ENCODE measurements at places on chromosomes 1 and 21.
A peak's percentile ranks its signal among the peaks of the same experiment; 100 is the strongest.

- no peak for DNase-seq
Observed at GRCh38 chr1:44409757-44410156, 4.7 kb downstream of the RNF220 start.

GRCh38 chr1:178407655-178408054 is 89.1 kb downstream of the CLEC20A start:
- no peak for DNase-seq

GRCh38 chr1:91520942-91521507 is 20.4 kb downstream of the CDC7 start:
- DNase-seq = no peak

DNA sequence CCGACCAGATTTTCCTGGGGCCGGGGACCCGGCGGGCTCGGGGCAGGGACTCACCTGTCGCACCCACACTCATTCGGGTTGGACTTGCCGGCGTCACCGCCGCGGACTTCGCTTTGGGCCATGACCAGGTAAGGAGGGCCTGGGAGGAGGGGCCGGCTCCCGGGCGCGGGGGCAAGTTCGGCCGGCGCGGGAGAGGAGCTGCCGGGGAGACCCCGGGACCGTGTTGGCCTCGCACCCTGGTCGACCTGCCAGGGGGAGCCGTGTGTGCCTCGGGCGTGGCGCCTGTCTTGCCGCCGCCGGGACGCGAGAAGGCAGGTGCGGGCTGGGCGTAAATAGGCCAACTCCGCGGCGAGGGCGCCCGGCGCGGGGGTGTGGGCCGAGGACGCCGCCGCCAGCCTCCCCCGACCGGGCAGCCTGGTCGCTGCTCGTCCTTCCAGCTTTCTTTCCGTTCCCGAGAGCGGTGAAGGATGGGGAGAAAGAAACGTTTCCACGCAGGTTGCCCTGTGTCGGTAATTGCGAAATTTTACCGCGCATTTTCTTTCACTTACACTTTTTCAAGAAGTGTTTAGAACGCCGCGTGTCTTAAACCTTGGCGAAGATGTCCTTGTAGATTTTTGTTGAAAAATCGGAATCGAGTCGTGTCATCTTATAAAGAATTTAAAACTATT is 558 bp downstream of the USP1 start:
- DNase-seq = no peak

DNA sequence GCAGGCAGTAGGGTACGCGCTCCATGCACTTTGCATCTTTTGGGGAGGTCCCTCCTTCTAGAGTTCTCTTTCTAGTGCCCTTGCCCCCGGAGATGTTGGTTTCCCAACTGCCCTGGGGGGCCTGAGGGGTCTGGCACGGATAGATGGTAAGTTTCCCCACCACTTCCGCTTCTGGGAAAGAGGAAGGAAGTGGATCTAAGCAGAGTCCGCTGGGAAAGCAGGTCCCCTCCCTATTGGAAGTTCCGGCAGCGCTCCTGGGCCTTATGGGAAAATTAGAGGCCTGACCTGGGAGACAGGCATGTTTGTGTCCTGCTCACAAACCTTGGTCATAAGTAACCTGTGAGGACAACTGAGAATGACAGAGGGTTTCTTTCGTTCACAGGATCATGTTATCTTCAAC is 274.4 kb downstream of the RPS6KC1 start:
- DNase-seq = no peak

GRCh38 chr1:178933709-178934490 is 63.0 kb upstream of the ANGPTL1 start:
- DNase-seq = no peak

DNA sequence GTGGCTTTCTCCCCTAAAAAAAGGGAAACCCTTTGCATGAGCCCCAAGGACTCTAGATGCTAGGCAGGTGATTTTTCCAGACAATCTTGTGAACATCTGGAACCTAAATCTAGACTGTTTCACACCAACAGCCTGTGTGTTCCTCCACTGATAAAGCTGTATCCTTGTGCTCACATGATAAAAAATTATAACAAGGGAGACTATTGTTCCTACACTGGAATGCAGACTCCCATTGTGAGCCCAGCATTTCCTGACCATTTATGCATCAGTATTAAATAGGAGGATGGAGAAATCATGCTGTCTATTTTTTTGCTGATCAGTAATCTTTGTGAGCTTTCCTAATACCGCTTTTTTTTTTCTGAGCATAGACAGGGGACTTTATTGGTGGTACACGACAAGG is 52.5 kb downstream of the ZNF697 start:
- DNase-seq = no peak

DNA sequence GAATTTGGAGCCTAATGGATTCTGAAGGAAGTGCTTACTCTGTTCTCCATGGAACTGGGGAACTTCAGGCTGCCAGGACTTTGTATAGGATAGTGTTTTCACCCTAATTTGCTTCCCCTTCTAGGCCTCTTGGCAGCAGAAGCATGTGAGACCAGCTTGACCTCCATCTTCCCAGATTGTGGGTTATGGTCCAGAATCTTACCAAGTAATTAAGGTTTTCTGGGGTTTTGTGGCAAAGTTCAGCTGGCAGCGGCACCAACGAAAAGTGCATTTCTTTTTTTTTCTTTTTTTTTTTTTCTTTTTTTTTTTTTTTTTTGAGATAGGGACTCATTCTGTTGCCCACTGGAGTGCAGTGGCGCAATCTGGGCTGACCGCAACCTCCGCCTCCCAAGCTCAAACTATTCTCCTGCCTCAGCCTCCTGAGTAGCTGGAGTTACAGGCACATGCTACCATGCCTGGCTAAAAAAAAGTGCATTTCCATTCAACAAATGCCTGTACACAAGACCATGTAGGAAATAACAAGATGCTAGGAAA is 3.4 kb upstream of the BMP8A start:
- DNase-seq = no peak

DNA sequence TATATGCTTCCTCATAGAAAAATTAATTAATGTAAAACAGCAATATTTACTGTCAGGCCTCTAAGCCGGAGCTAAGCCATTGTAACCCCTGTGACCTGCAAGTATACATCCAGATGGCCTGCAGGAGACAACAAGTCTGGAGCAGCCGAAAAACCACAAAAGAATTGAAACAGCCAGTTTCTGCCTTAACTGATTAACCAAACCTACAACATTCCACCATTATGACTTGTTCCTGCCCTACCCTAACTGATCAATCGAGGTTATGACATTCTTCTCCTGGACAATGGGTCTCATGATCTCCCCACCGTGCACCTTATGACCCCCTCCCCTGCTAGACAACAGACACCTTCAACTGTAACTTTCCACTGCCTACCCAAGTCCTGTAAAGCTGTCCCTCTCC is 205.8 kb upstream of the DUSP10 start:
- no peak for DNase-seq

- no peak for DNase-seq
Observed at GRCh38 chr1:60600532-60600931, 481.8 kb upstream of the NFIA start.

DNA sequence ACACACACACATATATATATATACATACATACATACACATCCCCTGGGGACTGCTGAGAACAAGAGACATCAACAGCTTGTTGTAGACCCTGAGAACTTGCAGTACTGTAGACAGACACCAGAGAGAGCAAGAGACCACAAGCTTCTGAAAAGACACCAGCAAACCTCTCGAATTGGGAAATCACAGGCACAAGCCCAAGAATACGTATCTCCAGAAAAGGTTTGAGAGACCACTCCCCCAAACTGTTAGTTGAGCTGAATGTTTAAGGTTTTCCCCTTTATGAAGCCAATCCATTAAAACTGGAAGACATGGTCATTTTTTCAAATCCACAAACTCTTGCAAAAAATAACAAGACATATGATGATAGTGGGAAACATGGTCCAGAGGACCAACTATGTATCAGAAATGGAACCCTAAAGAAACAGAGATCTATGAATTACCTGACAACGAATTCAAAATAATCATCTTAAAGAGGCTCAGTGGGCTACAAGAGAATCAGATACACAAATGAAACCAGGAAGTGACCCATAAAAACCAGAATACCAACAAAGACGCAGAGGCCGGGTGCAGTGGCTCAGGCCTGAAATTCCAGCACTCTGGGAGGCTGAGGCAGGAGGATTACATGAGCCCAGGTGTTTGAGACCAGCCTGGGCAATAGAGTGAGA is 45.1 kb downstream of the SLC2A1 start:
- peak; percentile 98 for DNase-seq

DNA sequence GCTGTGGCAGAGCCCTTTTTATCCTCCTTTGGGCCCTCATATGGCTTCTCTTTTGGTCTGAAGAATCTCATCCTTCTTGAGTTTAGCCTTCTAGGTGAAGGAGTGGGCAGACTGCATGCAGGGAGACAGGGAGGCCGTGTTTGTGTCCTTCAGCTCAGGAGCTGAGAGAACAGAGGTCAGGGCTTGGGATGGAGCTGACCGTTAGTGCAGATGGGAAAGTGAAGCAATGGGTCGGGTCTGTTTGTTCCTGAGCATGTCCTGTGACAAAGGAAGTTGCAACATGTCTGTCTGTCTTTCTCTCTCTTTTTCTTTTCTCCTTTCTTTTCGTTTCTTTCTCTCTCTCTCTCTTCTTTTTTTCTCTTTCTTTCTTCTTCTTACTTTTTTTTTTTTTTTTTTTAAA is 14.9 kb downstream of the MAPKAPK2 start:
- no peak for DNase-seq

GRCh38 chr21:25890001-25890400 is 155.2 kb downstream of the GABPA start:
- no peak for DNase-seq

- DNase-seq = no peak
Observed at GRCh38 chr1:11413986-11414391, 65.0 kb upstream of the DISP3 start.

DNA sequence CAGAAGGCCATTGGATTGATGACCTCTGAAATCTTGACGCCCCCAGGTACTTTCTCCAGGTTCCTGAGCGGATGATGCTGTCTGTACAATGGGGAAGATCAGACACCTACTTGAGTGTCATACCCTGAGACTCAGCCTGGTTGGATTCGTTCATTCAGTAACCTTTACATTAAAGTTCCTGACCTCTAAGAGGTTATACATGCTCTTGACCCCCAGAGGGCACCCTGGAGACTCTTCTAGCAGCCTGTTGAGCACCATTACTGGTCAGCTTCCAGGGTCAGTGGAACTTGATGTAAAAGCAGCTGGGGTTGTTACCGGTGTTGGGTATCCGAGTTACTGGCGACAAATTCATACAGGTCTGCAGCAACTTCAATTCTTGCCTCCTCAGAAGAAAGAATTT is 114.3 kb upstream of the ZNF678 start:
- DNase-seq = no peak

DNA sequence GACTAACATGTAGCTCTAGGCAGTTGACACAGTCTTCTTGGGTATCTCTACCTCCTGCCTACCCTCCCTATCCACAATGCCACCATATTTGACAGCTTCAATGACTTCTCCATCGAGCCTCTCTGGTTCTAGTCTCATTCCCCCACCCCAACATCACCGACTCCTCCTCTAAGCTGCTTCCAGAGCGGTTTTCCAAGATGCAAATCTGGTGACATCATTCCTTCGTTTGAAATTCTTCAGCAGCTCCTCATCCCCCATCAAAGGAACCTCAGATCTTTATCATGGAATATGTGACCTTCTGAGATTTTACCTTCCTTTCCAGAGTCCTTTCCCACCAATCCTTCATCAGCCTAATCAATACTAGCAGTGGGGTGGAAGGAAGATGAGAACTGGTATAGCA is 352.4 kb upstream of the RUNX1 start:
- DNase-seq = no peak

DNA sequence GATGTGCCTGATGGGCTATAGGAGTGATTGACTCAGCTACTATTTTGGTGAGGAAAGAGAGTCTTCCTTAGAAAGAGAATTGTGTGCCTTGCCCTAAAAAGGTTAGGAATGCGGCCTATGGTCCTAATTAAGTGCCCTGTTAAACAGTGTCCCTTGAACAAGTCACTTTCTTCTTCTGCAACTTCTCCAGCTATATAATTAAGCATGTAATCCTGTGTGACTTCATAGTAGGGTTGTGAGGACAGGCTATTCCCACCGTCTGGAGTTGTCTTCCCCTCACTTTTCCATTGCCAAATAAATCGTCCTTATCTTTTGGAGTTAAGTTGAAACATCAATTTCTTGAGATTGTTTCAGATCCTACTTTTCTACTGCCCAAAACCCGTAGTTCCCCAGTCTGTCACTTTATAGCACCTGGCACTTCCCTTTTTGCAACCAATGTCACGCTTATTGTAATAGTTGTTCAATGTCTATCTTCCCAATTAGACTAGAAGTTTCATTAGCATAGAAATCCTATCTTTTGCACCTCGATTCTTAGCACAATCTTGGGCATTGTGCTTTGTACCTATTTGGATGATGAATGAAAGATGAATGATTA is 27.6 kb upstream of the SLC16A1 start:
- no peak for DNase-seq

DNA sequence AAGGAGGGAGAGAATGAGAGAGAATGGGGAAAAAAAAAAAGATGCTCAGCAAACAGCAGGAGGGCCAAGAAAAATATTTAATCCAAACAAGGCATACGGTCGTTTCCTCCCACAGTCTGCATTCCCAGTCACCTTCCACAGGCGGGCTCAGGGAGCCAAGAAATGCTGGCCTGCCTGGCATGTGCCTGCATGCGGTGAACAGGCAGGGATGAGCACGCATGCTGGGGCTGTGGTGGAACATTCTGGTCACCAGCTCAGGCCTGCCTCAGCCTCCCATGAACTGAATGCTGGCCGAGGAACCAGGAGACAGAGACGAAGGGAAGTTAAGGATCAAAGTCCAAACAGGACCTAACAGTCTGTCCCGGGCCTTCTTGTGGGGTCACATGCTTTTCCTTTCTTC is 335.3 kb downstream of the ASTN1 start:
- DNase-seq = no peak

GRCh38 chr1:182235604-182235951 is 156.0 kb downstream of the GLUL start:
- DNase-seq = no peak

- no peak for DNase-seq
Observed at GRCh38 chr1:37476087-37476452, 1.7 kb downstream of the ZC3H12A start.

- DNase-seq = no peak
Observed at GRCh38 chr1:241208910-241209379, 148.1 kb downstream of the RGS7 start.

DNA sequence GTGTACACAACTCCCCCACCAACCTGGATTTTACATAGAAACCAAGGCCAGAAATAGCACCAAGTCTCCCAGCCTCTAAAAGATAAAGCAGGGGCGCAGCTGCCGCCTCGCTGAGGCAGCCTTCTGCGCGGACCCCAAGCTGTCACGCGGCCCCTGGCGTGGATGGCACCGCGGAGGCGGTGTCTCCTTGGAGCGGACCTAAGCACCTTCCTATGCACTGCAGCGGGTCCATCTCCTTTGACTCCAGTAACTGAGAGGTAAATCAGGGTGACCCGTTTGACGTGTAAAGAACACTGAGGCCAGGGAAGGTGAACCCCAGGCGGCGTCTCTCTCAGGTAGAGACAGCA is 17.0 kb downstream of the ZNF697 start:
- DNase-seq = no peak
